ENCODE measurements at places on chromosomes 5 and 9. TPM values are rescaled to one million over a fixed set of nuclear protein-coding genes. Genes with fewer than 3 reads are reported as not detected.

Gene SLC34A1
- total RNA-seq = 0.29 TPM

Gene ADRA1B
- not detected for total RNA-seq

Gene ANKRD31
- 0.99 TPM for total RNA-seq

- no peaks in the 10 kb centered on the region for H3K27me3 ChIP-seq
- peaks cover 12% of the 10 kb centered on the region for H3K36me3 ChIP-seq
- no peak for DNase-seq
- H3K27ac ChIP-seq = no peak overlapping the region
- no peak overlapping the region for H3K4me3 ChIP-seq
- H3K4me1 ChIP-seq = peaks cover 3% of the 10 kb centered on the region
Measured at GRCh38 chr5:33995865-33996264, 11.4 kb upstream of the SLC45A2 start.

DNA sequence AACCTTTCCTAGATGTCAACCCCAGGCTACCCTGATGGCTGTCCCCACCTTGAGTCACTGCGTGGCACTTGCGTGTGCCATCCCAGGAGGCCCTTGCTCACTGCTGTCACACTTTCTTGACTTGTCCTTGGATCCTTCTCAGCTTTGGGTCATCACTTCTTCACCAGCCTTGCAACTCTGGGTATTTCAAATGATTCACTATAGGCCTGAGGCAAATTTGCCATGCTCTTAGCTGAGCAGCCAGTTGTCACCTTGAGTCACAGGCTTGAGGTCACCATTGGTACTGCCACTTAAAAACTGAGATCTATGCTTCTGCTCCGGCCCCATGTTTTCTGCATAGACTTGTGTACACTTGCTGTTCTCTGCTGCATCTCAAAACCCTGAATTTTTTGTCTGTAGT is 84.7 kb downstream of the BASP1 start:
- no peak overlapping the region for H3K4me3 ChIP-seq
- no peak for DNase-seq
- no peaks in the 10 kb centered on the region for H3K27me3 ChIP-seq
- no peak overlapping the region for H3K27ac ChIP-seq
- no peaks in the 10 kb centered on the region for H3K36me3 ChIP-seq

GRCh38 chr5:180130291-180130869 is 58.8 kb upstream of the RNF130 start:
- H3K27me3 ChIP-seq = peaks cover 7% of the 10 kb centered on the region
- no peak overlapping the region for H3K27ac ChIP-seq
- H3K4me1 ChIP-seq = peaks cover 9% of the 10 kb centered on the region
- H3K36me3 ChIP-seq = no peaks in the 10 kb centered on the region
- DNase-seq = no peak
- no peak overlapping the region for H3K4me3 ChIP-seq

DNA sequence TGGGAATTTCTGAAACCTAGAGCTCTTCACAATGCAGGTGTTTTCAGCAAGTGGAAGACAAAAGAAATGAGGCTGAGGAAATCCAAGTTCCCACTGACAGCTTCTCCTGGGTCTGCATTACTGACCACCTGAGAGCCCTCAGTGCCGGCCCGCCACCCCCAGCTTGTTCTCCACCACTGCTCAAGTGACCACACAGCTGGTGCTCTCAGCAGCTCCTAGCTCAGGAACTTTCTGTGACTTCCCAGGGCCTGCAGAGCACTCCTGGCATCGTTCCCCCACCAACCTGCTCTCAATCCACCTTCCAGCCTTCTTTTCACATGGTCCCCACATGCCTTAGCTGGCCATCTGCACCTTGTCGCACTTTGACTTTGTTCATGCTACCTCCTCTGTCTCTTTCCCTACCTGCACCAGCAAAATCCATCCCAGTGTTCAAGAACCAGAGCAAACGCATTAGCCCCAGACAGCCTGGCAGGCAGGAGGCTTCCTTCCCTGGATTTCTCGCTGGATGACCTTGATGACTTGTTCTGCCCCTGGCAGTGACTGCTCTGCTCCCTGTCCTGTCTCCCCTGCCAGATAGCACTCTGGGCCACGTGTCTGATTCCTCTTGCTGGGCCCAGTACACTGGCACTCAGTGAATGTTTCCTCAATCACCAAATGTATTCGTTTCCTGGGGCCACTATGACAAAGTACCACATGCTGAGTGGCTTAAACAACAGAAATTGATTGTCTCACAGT is 35.1 kb upstream of the NANS start:
- no peak overlapping the region for H3K27ac ChIP-seq
- no peaks in the 10 kb centered on the region for H3K4me1 ChIP-seq
- no peaks in the 10 kb centered on the region for H3K27me3 ChIP-seq
- H3K36me3 ChIP-seq = peaks cover 27% of the 10 kb centered on the region
- no peak overlapping the region for H3K4me3 ChIP-seq
- DNase-seq = no peak

- no peaks in the 10 kb centered on the region for H3K36me3 ChIP-seq
- no peak for DNase-seq
- no peaks in the 10 kb centered on the region for H3K4me1 ChIP-seq
- H3K4me3 ChIP-seq = no peak overlapping the region
- no peaks in the 10 kb centered on the region for H3K27me3 ChIP-seq
Measured at GRCh38 chr9:102569436-102569835, 425.7 kb upstream of the CYLC2 start.

DNA sequence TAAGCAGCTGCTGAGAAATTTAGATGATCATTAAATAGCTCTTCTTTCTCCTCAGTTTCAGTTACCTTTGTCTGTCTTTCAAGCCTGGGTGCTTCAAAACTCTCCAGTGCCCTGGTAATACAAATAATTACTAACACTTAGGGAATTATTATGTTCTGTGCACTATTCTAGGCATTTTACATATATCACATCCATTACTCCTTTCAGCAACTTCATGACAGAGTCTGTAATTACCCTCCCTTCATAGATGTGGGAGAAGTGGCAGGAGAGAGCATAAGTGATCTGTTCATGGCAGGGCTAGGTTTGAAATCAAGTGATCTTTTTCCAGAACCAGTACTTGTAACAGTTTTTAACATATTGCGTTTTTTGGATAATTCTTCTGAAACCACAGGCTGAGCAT is 32.0 kb downstream of the MAN2A1 start:
- H3K27me3 ChIP-seq = no peaks in the 10 kb centered on the region
- H3K36me3 ChIP-seq = peaks cover 37% of the 10 kb centered on the region
- H3K4me3 ChIP-seq = no peak overlapping the region

DNA sequence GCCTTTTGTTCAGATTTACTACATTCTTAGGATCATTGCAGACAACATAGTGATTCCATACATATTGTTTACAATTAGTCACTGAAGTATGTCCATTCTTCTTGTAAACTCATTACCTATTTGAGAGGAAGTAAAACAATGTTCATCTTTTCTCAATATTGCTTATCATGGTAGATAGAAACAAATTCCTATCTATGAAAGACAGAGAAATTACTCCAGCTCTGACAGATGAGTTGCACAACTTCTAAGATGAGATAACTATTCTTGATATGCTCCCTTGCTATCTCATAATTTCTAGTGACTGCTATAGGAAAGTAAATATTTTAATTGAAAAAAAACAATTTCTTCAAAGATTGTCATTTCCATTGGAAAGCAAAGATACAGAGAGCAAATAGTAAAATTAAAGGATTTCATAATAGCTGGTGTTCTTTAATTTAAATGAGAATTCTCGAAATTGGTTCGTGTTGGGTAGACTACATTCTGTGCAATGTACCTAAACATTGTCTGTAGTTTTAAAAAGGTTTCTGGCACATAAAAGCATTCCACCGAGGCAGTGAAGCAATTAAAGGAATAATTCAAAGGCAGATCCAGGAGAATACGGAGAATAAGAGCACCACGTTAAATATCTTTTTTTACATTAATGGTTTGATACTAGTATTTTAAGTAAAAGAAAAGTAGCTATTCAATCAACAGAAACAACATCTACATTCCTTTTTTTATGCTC is 1029.1 kb upstream of the ACO1 start:
- no peaks in the 10 kb centered on the region for H3K36me3 ChIP-seq
- DNase-seq = no peak
- H3K27ac ChIP-seq = no peak overlapping the region
- H3K27me3 ChIP-seq = no peaks in the 10 kb centered on the region
- no peaks in the 10 kb centered on the region for H3K4me1 ChIP-seq

DNA sequence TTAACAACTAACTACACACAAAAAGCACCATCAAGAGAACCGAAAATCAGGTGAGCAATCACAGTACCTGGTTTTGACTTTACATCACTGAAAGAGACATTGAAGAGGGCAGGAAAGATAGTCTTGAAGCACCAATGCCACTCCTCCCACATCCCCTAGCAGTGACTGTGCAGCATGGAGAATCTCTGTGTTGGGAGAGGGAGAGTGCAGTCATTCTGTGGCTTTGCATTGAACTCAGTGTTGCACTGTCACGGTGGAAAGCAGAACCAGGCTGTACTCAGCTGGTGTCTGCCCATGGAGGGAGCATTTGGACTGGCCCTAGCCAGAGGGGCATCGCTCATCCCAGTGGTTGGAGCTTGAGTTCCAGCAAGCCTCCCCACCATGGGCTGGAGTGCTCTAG is 40.4 kb downstream of the C5 start:
- DNase-seq = no peak
- no peaks in the 10 kb centered on the region for H3K4me1 ChIP-seq
- H3K36me3 ChIP-seq = no peaks in the 10 kb centered on the region
- no peak overlapping the region for H3K27ac ChIP-seq
- H3K27me3 ChIP-seq = no peaks in the 10 kb centered on the region

DNA sequence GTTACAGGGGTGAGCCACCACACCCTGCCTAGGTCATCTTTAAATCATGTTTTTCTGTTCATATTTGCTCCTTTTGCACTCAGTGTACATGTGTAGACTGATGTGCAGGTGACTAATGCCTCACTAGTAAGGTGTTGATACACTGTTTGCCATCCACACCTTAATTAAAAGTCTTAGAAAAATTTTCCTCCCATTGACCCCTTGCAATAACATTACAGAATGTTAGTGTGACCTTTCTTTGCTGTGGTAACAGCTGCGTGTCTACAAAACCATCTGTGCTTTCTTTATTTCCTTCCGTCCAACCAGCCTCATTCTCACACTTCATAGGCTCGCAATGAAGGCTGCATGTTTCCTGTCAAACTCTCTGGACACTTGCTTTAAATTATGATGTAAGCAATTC is 6.6 kb upstream of the CEMIP2 start:
- no peaks in the 10 kb centered on the region for H3K36me3 ChIP-seq
- H3K27me3 ChIP-seq = no peaks in the 10 kb centered on the region
- no peak overlapping the region for H3K4me3 ChIP-seq
- DNase-seq = peak; percentile 33
- peaks cover 19% of the 10 kb centered on the region for H3K4me1 ChIP-seq

DNA sequence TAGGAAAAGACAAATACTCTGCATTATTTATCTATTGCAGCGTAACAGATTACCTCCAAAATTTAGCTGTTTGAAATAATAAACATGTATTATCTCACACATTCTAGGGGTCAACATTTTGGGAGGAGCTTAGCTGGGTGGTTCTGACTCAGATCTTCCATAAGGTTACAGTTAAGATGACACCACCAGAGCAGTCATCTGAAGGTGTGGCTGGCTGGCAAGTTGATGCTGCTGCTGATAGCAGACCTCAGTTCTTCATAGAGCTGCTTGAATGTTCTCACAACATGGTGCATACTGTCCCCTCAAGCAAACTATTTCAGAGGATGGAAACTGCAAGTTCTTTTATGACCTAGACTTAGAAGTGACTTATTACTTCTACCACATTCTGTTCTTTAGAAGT is 146.3 kb upstream of the FSTL4 start:
- no peaks in the 10 kb centered on the region for H3K36me3 ChIP-seq
- peaks cover 15% of the 10 kb centered on the region for H3K27me3 ChIP-seq
- no peak overlapping the region for H3K27ac ChIP-seq
- H3K4me3 ChIP-seq = no peak overlapping the region
- H3K4me1 ChIP-seq = peaks cover 4% of the 10 kb centered on the region
- peak; percentile 30 for DNase-seq

- no peak overlapping the region for H3K4me3 ChIP-seq
- peaks cover 15% of the 10 kb centered on the region for H3K27me3 ChIP-seq
- peaks cover 5% of the 10 kb centered on the region for H3K4me1 ChIP-seq
- H3K27ac ChIP-seq = no peak overlapping the region
- DNase-seq = no peak
- H3K36me3 ChIP-seq = no peaks in the 10 kb centered on the region
Measured at GRCh38 chr5:66810151-66810550, 214.0 kb downstream of the MAST4 start.

DNA sequence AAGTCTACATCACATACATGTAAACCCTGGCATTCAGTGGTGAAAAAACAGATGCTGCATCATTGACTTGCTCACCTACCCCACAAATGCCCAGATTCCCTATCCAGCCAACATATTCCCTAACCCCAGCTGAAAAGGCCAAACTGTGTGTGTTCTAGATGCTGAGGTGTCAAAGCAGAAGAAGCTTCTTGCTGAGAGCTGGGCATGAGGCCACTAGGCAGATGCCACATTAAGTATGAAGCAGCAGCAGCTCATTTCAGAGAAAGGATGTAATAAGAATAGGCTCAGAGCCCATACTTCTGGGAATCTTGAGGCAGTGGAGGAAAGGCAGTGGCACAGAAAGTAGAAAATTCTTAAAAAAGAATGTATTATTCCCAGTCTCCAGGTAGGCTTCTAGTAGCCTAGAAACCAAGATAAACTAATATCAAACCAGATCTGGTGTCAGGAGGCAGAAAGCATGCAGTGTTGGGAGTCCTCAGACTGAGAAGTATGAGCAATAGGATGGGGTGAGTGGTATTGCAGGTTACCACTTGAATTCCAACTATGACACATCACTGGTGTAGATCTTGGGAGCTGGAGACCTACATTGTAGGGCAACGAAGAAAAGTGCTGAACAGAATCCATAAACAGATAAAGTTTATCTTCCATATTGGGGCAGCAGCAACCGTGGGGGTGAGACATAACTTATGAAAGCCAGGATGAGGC is 71.9 kb upstream of the GRHPR start:
- no peak overlapping the region for H3K27ac ChIP-seq
- peaks cover 4% of the 10 kb centered on the region for H3K4me1 ChIP-seq
- no peaks in the 10 kb centered on the region for H3K27me3 ChIP-seq
- no peak overlapping the region for H3K4me3 ChIP-seq

DNA sequence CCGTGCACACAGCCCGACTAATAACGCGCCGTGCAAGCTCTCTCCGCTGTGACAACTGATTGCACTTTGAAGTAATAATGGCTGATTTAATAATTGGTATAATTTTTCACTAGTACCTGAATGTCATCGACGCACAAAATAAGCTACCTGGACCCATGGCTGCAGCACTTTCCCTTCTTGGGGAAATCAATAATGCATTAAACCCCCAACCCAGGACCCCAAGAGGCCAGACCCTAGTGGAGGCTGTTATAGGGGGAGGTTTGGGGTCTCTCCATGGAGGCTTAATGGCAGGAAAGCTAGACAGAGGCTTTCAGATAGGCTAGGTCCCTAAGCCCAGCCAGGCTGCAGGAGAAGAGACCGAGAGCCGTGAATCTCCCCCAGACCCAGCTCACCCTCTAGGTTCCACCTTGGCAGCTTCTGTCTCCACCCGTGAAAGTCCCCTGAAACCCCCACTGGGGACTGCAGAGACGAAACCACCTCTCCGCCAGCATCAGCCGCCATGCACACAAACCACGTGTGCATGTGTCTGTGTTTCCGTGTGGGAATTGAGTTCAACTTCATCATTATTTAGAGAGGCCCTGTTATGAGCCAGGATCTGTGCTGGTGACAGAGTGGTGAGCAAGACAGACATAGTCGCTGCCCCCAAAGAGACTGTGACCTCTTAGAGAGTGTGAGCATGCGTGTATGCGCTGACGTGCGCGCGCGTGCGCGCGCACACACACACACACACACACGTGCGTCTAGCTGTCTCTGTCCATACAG is 168.6 kb upstream of the MVB12B start:
- no peak for DNase-seq
- no peak overlapping the region for H3K4me3 ChIP-seq
- H3K27me3 ChIP-seq = peaks cover 6% of the 10 kb centered on the region
- H3K36me3 ChIP-seq = no peaks in the 10 kb centered on the region
- H3K27ac ChIP-seq = no peak overlapping the region
- no peaks in the 10 kb centered on the region for H3K4me1 ChIP-seq

GRCh38 chr5:119273391-119273839 is 82.4 kb upstream of the TNFAIP8 start:
- DNase-seq = peak; percentile 48
- H3K27me3 ChIP-seq = no peaks in the 10 kb centered on the region
- peak overlapping the region; percentile 92 for H3K27ac ChIP-seq
- H3K36me3 ChIP-seq = peaks cover 66% of the 10 kb centered on the region
